ENCODE measurements at places on chromosomes 1 and 21. TPM values are rescaled to one million over a fixed set of nuclear protein-coding genes. Genes with fewer than 3 reads are reported as not detected.

- no peak for DNase-seq
These were observed 76.8 kb upstream of the ATF3 start for GRCh38 chr1:212531796-212532195.

- peak; percentile 73 for DNase-seq
These were observed at the start of gene ARL8A for GRCh38 chr1:202144402-202145067. TSS of gene ARL8A (minus strand) at chr1:202144737. CDS start at chr1:202144572, 165 bp downstream.

GRCh38 chr1:65398083-65398482 lies 22.4 kb upstream of the LEPR start:
- no peak for DNase-seq

DNA sequence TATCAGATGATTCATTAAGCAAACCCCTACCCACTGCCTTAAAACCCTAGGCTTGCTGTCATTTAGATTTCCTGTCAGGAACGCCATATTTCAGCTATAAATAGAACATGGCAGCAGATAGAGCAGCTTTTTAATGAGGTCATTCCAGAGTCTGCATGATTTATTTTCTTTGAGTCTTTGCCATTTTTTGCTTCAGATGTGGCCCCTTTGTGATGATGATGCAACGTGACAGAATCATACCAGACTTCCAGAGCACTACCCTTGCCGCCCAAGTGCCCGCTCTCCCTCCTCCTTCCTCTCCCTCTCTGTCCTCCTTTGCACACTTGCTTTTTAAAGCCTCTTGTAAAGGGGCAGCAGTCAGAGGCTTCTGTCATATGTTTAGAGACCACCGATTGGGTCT lies 55.5 kb upstream of the TRIM67 start:
- DNase-seq: no peak

- DNase-seq: no peak
These were observed 1.1 kb upstream of the DYNLT5 start for GRCh38 chr1:66751160-66751559.

DNA sequence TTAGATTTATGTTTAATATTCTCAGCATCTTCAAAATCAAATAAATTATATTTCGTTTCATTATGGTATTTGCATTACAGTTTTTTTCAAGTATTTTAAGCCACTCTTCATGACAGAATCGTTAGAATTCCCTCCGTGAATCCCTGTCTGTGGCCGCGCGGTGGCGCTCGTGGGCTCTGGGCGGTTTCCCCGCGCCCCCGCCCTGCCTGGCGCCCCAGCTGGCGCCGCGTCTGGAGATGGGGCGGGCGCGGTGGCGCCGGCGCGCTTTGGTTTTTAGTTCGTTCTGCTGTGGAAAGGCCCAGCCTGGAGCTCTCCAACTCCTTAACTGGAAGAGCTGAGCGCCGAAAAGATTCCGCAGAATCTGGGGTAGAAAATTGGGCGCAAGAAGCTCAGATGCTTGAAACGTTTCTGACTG lies 25.7 kb downstream of the PRMT2 start:
- DNase-seq: peak; percentile 15

DNA sequence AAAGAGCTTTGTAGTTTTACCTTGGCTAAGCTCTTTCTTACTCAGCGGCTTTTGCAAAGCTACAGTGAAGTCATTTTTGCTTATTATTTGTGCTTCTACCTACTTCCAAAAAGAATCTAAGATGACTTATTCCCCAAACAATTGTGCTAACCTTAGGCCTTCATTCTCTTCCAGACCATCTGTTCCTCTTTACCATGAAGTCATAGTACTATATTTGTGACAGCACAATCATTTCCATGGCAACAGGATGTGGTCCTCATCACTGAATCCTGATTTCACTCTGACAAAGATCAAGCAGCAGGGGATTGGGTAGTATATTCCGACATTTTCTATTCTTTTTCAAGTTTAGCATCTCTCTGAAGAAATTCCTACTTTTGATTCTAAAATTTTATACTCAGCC lies 24.8 kb upstream of the NMNAT2 start:
- DNase-seq: no peak

DNA sequence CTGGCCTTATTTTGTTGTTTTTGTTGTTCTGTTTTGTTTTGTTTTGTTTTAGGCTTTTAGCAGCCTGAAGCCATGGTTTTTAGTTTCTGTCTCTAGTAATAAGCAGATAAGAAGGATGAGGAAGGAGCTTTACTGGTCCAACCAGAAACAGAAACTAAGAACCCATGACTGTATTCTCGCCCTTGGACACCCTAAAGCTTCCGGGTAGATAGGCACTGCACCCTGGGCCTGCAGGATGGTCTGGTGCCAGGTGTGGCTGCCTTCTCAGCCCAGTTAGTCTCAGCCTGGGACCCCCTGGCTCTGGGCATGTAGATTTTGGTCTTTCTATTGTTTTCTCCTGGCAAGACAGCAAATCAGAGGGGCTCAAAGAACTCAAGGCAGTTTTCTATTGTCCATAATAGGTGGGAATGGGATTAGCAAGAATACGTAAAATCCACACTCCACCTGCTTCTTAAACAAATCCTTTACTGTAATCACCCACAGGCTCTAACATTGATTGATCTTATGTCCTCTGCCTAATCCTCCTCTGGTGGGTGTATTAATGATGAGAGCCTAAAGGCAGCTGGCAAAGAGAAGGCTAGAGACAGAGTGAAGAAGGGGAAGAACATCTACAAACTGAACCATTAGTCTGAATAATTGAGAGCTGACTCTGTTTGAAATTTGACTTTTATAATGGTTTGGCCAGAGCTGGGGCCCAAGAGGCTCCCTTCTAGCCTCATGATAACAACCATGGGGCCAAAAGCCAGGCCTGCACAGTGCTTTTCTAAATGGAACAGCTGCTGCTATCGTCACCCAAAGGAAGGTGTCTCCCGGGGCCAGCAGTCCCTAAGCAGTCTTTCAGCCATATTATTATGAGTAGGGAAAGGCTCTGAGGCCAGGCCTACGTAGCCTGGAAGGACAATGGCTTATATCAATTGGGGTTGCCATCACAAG lies 106.8 kb upstream of the ATP1A1 start:
- no peak for DNase-seq

GRCh38 chr1:46248122-46248920 lies 758 bp downstream of the RAD54L start:
- peak; percentile 38 for DNase-seq

DNA sequence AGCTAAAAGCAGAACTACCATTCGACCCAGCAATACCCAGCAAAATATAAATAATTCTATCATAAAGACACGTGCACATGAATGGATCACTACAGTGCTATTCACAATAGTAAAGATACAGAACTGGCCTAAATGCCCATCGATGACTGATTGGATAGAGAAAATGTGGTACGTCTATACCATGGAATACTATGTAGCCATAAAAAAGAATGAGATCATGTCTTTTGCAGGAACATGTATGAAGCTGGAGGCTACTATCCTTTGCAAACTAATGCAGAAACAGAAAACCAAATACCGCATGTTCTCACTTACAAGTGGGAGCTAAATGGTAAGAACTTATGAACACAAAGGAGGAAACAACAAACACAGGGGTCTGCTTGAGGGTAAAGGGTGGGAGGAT lies 53.4 kb downstream of the UCHL5 start:
- no peak for DNase-seq

- no peak for DNase-seq
These were observed 4.7 kb upstream of the G0S2 start for GRCh38 chr1:209670441-209671082.

- no peak for DNase-seq
These were observed 482.8 kb downstream of the DISC1 start for GRCh38 chr1:232109391-232109790.

DNA sequence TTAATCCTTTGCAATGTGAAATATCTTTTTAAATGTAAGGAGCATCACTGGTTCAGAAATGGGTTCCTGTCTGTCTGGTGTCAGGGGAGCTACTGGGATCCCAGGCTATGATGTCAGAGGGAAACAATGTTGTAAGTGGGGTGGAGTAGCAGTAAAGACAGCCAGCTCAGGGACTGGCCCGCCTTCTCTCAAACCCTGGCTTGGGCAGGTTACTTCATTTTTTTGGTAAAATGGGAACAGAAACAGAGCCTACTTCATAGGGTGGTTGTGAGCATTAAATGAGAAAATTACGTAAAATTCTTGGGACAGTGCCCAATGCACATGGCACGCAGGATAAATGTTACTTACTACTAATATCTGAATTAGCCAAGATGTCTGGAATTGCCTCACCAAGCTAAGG lies 30.7 kb upstream of the IL20 start:
- no peak for DNase-seq

- DNase-seq: no peak
These were observed 12.7 kb downstream of the CDCA8 start for GRCh38 chr1:37704966-37705365.

- peak; percentile 15 for DNase-seq
These were observed 154.3 kb upstream of the COL6A1 start for GRCh38 chr21:45827302-45827692.

GRCh38 chr21:36949171-36950141 lies 17.0 kb downstream of the HLCS start:
- DNase-seq: no peak

- DNase-seq: no peak
These were observed 242.9 kb downstream of the GRIK1 start for GRCh38 chr21:29696937-29697336.

DNA sequence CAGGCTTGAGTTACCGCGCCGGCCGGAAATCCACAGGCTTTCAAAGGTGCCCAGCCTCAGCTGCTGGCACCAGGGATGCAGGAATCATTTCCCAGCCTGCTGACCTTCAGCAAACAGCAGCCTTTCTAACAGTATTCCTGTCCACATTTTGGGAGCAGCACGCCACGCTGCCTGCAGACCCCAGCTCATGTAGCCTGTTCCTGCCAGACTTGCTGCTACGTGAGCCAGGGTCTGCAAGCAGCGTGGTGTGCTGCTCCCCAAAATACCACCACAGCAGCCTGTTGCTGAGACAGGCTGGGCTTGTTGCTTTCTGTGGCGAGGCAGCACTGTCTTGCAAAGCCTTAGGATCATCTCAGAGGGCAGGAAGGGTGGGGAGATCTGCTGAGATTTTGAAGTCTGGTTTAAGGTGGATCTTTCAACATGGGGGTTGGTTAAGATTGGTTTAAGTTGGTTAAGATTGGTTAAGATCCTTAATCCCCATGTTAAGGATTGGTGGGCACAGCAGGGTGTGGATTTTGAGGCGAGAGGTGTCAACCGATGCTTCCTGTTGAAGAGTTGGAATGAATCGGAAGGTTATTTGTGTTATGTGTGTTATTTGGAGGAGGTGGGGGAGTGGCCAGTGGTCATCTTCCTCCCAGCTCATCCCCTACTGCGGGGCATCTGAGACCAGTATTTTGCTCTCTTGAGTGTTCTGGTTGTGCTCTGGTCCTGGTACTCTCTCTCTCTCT lies 12.9 kb downstream of the FAAH start:
- no peak for DNase-seq

Gene SPATA46
- not detected for total RNA-seq

Gene FCRL4
- total RNA-seq: not detected

Gene ATAD3C
- 3.4 TPM for total RNA-seq

Gene HSPG2
- 3.2 TPM for total RNA-seq

Gene BCL2L15
- 2.2 TPM for total RNA-seq

Measured in CD4-positive, CD25-positive, alpha-beta regulatory T cell (primary cell).